ENCODE measurements at places on chromosomes 16 and 17.
A peak's percentile ranks its signal among the peaks of the same experiment; 100 is the strongest.

DNA sequence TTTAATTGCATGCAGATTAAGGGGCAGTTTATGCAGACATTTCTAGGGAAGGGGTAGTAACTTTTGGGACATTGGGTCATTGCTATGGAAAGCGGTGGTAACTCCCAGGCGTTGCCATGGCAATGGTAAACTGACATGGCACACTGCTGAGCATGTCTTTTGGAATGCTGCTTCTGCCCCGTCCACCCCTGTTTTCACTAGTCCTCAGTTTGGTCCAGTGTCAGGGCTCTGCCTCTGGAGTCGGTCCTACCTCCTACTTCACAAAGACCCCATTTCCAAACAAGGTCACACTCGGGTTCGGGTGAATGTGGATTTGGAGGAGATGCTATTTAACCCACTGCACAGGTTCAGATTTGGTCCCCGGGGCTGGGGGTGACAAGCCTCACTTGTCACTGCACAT lies 2.9 kb downstream of the IL34 start:
- DNase-seq, result no peak

GRCh38 chr16:13109171-13109570 lies 207.8 kb downstream of the SHISA9 start:
- no peak for DNase-seq

GRCh38 chr17:10170233-10170632 lies 28.2 kb downstream of the GAS7 start:
- DNase-seq, result no peak

DNA sequence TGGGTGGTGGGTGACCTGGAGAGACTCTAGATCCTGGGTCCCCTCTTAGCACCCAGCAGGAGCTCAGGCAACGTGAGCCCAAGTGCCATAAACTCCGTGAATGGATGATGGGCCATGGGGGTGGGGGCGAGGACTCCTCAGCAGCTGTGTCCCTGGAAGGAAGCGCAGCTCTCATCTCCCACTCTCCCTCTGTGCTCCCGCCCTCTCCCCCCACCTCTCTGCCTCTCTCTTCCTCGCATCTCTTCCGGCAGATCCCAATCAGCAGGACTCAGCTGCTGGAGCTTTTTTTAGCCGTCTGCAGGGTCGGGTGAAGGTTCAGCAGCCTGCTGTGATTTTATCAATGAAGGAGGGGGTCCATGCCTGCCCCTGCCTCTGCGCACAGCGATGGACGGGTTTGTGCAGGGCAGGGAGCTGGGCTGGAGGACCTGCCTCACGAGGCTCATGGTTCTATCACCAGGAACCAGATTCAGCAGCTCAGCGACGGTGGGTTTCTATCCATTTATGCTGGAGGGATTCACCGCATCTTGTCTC lies 8.3 kb downstream of the CCR7 start:
- DNase-seq, result peak; percentile 18

GRCh38 chr17:4739122-4740024 lies at the start of the genes CXCL16 and ZMYND15:
TSS of gene CXCL16 (minus strand) at chr17:4739928. CDS start at chr17:4739339, 589 bp downstream.
TSS of gene ZMYND15 (plus strand) at chr17:4739833. CDS start at chr17:4740549, 716 bp downstream.
- no peak for DNase-seq

GRCh38 chr17:64599827-64600226 lies 62.3 kb downstream of the SMURF2 start:
- DNase-seq, result no peak

DNA sequence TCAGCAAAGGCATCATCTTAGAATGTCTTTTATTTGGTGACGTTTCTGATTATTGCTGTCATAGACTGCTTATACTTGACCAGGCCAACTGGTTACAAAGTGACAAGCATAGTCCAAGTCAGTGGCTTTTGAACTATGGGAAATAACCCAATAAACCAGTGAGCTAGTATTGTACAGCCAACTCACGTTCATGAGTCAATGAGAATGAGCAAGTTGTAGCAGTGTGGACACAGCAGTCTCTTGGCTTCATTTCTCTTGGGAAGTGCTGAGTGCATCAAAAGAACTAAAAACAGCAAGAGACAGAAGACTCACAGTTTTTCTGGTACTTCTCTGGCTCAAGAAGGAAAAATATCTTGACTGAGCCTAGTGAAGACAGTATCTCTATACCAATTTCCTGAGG lies 36.9 kb upstream of the CRISPLD2 start:
- no peak for DNase-seq

- no peak for DNase-seq
Measured at GRCh38 chr17:82872591-82873520, 33.0 kb upstream of the ZNF750 start.

- DNase-seq, result no peak
Measured at GRCh38 chr16:87956098-87956364, 4.8 kb downstream of the BANP start.
